Suppressor macrophage (primary cell): ENCODE measurements at places on chromosomes 12 and 14.

DNA sequence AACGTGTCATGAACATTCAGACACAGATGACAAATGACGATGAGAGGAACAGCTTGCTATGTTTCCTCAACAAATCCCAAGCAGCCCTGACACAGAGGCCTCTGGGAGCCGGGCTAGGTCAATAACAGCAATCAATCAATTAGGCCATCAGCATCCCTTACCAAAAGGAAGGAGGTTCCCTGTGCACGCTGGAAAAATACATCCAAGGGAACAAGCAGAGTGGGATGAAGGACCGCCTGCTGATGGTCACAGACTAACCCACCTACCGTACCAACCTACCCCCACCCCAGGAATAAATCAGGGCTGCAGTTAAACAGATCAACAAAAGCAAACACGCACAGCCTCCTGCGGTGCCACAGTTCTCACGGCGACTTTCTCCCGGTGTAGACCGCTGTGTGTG, 265.1 kb upstream of the SFSWAP start:
- no peak for DNase-seq

GRCh38 chr12:113762155-113762881, 203.8 kb downstream of the RBM19 start:
- DNase-seq = no peak

- no peak for DNase-seq
Observed at GRCh38 chr14:104984056-104984894, 1.3 kb upstream of the CLBA1 start.

GRCh38 chr14:60175255-60175902, 10.2 kb upstream of the DHRS7 start:
- no peak for DNase-seq

DNA sequence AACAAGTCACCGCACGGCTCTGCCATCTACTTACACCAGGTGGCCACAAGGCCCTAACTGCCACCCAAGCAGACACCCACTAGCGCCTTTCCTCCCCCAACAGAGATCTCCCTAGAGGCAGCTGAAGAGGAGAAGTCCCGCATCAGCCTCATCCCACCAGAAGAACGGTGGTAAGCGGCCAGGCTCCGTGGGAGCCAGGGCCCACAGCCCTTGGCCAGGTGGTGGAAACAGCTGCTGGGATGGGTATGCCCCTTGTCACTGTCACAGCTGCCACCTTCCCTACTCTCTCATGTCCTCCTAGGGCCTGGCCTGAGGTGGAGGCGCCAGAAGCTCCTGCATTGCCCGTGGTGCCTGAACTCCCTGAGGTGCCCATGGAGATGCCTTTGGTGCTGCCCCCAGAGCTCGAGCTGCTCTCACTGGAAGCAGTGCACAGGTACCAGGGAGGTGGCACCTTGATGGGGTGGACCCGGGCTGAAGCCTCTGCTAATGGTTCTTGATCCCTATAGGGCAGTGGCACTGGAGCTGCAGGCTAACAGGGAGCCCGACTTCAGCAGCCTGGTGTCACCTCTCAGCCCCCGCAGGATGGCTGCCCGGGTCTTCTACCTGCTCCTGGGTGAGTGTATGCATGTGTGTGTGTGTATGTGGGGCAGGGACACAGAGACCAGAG, 7.5 kb downstream of the REC8 start:
- DNase-seq = no peak

DNA sequence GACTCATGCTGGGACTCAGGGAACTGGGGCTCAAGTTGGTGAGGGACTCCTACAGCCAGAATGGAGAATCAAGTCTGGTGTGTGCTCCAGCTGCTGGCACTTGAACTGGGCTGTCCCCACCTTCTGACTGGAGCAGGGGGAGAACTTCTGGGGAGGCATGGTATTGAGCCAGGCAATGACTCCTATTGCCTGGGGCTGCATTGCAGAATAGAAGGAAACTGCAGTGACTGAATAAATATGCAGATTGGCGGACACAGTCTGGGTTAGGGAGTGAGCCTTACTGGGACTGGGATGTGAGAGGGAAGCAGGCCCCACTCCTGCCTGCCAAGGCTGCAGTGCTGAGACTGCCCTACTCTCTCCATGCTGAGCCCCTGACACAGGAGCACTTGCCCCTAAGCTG, 8.8 kb upstream of the ZNF268 start:
- DNase-seq = no peak

DNA sequence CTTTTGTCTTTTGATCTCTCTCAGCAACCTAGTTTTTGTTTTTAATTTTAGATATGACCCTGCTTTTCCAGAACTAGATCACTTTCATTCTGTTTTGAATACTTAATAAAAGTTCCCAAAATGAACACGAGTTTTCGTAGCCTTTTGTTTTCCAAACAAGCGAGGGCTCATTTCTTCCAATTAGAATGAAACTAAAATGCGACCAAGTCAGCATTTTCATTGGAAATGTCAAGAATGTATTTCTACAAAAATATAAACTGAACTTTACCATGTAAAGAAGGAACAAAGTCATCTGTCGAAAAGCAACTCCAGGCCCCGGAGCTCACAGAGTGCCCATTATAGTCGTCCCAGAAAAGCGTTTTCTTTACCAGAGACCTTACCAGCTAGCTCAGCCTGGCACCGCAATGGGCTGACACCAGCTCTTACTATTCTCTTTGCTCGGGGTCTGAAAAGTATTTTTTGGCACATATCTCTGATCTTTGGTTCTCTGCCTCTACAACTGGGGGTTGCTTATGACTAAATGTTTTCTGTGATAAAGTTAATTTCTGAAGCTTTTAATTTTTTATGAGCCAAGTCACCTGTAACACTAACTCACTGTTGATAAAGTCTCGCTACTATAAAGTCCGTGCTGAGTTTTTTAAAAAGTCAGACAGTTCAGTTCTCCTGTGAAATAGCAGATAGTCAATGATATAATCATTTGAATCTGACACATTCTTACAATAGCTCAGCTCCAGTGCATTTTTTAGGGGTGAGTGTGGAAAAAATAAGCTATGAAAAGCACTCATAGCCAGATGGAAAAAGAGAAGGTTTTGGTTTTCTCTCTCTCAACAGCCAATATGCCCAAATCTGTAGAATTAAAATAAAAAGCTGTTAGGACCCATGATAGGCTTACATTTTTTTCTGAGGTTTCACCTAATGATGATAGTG, 43.4 kb downstream of the SAMD4A start:
- DNase-seq = no peak

GRCh38 chr12:92111256-92111655, 34.4 kb downstream of the BTG1 start:
- no peak for DNase-seq

- no peak for DNase-seq
Observed at GRCh38 chr12:72699362-72699761, 427.2 kb downstream of the TRHDE start.

GRCh38 chr14:76294876-76295275, 81.1 kb upstream of the ESRRB start:
- DNase-seq = no peak

- DNase-seq = no peak
Observed at GRCh38 chr12:64395739-64396138, 5.2 kb upstream of the C12orf56 start.

DNA sequence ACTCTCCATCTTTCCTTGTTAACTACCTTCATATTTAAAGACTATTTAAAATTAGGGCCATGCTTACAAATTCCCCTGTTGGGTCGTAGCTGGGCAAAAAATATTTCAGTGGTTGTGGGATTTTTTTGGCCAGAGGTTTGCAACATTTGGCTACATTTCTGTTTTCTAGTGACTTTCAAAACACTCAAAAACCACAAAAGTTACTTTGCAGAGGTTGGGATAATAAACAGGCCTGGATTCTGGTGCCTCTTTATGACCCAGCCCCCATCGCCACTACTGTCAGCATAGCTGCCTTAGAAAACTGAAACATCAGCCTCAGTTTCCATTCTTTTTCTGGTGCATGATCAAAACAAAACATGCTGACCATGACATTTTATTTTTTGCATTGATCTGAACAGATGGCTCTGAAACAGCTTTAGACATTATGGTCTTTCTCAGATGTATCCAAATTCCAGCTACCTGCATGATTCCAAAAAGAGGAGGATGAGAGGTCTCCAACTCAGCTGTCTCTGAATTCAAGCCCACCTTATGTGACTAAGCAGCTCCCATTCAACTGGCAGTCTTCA, 5.2 kb downstream of the DPF3 start:
- DNase-seq = no peak

DNA sequence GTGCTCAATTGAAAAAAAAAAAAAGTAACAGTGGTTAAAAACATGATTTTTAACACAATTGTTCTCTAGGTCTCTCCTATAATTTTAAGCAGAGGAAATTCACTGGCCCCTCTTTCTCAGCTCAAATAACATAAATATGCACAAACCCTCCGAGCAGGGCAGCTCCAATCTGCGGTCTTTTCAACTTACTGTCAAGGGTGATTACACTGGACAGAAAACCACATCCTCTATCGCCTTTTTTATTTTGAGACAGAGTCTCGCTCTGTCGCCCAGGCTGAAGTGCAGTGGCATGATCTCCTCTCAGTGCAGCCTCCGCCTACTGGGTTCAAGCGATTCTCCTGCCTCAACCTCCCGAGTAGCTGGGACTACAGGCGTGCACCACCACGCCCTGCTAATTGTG, 16.5 kb upstream of the GABARAPL1 start:
- DNase-seq = no peak

DNA sequence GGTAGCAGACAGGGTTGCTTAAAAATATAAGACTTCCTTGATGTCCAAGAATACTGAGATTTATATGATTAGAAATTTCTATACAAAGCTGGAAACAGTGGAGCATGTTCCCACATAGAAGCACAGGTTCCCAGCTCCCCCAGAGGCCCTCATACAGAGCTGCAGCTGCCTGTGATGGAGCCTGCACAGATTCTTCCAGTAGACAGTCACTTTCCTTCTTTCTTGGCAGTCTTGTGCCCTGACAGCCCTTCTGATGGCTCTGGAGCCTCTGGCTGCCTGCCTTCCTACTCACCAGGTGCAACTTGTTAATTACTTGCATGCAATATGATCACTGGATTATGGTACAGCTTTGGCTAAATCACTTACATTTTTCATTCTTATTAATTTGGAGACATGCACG, 44.4 kb downstream of the BICD1 start:
- no peak for DNase-seq

GRCh38 chr14:63342371-63342770, 23.6 kb upstream of the GPHB5 start:
- no peak for DNase-seq

GRCh38 chr14:51527073-51527472, 124.6 kb upstream of the FRMD6 start:
- no peak for DNase-seq

DNA sequence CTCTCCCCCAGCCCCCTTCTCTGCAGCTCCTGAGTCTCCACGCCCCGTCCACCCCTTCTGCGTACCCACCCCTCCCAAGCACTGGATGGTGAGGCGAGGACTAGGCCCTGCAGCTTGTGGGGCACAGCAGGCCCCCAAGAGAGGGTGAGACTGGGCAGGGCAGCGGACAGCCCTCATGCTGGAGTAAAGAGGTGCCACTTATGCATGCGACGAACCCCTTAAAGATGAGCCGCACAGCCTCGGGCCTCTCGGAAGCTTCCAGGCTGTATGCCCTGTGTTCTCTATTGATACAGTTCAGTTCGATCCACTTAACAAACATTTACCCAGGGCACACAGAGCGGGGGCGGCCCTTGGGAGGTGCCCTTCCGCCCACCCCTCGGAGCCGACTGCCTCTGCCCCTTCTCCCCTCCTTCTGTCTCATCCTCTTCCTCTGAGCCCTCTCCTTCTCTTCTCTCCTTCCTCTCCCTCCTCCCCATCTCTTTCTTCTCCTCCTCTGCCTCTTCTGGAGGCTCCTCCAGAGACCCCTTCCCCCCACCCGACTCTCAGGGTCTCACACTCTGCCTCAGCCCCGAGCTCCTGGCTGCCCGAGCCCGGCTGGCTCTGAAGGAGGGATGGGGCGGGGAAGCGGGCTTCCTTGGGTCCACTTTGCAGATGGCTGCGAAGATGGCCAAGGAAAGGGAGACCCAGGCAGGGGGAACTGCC, 32.7 kb upstream of the DLK1 start:
- no peak for DNase-seq

- peak; percentile 51 for DNase-seq
Observed at GRCh38 chr14:90732718-90733117, 83.5 kb downstream of the TTC7B start.

DNA sequence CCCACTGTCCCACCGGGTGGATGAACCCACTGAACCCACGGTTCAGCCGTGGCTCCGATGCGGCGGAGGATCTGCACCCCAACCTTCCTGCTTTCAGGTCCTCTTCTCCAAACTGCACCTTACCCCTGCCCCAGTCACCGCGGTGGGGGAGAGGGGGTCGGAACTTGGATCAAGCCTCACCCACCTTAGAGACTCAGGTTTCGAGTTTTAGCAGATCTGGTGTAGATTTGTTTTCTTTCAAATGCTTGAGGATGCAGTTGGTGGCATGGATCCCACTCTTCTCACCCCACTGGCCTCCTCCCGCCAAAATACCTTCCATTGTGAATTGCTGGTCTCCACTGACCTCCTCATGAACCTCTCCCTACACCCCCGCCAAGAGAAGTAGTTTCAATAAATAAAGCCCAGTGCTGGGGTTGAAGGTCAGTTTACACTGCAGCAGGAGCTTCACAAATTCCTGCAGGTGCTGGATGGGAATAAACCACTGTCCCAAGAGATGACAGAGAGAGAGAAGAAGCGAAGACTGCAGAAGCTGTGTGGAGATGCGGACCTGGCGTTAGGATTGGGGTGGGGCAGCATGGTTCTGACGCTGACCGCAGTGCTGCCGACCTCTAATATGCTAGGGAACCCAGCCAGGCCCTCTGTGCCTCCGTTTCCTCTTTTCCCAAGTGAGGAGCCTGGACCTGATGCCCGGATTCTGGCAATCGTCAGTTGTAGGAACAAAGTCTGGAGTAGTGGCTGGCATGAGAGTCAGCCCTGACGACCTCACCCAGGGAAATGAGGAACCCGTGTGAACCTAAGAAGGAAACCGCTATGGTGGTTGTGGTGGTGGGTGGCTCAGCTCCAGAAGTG, 7.4 kb downstream of the TTC6 start:
- DNase-seq = no peak

- no peak for DNase-seq
Observed at GRCh38 chr12:6536894-6537579, 2.7 kb downstream of the GAPDH start.

DNA sequence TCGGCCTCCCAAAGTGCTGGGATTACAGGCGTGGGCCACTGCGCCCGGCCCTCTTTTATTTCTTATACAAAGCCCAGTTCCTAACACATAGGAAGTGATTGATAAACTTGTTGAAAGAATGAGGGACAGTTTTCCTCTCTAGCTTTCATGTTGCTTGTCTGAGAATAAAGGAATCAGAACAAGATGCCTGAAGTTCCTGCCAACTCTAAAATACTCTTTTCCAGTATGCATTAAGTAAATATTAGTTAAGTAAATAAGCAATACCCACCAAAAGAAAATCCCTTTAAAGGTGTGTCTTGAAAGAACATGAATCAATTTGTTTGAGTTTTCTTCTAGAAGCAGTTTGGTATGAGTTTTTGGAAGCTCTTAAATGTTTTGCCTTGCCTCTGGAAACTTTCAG, 24.4 kb upstream of the CD27 start:
- DNase-seq = no peak

DNA sequence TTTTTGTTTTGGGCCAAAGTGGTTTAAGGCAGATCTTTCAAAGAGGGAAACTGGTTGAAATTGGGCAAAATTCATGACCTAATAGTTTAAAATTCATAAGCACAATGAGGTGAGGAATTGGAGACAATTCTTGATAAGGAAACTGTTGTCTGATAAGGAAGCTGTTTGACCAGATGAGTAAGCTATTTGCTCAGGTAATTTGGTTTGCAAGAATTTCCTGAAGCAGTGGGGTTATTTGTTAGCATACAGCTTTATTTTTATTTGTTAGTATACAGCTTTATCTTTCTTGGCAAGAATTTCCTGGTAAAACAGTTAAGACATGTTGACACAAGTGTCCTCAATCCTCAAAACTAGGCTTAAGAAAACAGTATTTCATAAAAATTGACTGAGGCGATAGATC, 559.0 kb downstream of the GALC start:
- no peak for DNase-seq
